ENCODE measurements at places on chromosomes 6 and 20.

DNA sequence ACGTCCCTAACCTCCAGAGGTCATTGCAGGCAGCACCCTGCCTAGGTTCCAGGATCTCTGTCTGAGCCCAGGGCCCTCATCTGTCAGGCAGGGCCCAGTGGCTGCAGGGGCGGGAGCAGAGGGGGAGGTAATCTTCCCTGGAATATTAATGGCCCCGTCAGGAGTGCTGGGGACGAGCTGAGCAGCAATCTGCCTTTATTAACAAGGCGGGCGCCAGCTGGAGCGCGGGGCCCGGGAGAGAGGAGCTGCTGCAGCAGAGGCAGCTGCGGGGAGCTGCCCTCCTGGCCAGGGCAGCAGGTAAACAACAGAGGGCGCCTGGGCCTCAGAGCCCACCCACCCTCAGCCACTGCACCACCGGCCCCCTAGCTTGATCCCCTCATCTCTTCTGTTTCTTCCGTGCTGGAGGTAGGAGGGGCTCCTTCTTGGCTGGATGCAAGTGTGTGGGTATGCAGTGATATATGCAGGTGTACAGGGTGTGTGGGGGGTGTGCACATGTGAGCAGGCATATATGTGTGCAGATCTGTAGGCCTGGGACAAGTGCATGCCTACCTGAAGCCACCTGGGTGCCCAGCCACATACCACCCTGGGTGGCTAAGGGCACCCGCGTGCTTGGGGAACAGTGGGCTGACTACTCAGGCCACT is 131.8 kb upstream of the MLN start:
- no peak for DNase-seq

- no peak for DNase-seq
Observed at GRCh38 chr6:10886691-10887502, at the start of gene SYCP2L. TSS of gene SYCP2L (plus strand) at chr6:10887052. CDS start at chr6:10887127, 75 bp downstream.

- no peak for DNase-seq
Observed at GRCh38 chr20:62009322-62009721, 56.4 kb downstream of the TAF4 start.

DNA sequence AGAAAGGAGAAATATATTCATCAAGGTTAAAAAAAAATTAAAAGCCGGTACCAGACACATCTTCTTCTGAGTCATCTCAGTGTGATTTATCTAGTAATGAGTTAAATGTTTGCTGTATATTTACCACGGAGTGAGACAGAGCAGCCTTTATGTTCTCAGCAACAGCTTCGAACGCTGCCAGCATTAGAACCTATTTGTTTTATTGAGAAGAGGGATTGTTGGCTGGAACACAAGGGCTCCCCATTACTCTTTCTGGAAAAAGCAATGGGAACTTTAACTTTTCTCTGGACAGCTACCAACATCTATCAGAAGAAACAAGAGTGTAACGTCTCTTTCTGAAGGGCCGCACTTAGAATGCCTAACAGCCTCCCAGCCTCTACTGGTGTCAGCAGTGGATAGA is 105.3 kb upstream of the TAB2 start:
- DNase-seq = no peak

DNA sequence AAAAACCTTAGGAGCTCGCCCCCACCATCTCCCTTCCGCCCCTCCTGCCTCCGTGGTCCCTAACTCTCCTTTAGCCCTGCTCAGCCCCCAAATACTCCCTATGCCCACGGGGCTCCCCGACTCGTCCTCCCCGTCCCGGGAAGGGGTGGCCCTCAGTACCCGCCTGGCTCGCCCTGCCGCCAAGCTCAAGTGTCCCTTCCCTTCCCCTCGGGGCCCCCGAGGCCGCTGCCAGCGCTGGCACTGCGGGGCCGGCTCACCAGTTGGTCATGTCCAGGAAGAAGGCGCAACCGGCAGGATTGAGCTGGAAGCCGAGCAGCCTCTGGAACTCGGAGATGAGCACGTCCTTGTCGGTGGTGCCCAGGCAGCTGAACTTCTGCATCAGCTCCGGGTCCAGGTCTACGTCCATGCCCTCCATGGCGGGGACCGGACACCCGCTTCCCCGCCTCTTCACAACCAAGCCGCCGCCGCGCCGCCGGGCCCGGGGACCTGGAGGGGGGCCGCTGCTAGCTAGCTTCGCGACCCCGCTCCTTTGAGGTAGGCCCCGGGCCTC is 303 bp downstream of the ILRUN start:
- peak; percentile 89 for DNase-seq

DNA sequence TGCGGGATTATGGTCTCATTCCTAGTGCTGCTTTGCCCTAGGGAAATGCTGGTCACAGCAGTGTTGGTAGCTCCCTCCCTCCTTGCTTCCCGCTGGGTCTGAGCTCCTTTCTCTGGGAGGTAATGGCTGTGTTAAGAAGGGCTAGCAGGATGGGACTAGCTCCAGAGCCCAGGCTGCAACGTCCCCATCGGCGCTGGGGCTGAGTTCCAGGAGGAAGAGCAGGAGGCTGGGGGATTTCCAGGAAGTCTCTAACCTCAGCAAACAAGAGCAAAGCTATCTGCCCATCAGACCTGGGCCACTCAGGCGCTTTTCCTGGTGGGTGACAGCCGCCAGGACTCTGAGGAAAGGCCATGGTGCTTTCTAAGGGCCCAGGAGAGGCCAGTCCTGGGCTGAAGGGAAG is 174.2 kb downstream of the DLL1 start:
- no peak for DNase-seq
